ENCODE measurements at places on chromosomes 7 and 10.

- no peak for DNase-seq
These were observed 6.5 kb upstream of the TSPAN14 start for GRCh38 chr10:80447436-80448190.

DNA sequence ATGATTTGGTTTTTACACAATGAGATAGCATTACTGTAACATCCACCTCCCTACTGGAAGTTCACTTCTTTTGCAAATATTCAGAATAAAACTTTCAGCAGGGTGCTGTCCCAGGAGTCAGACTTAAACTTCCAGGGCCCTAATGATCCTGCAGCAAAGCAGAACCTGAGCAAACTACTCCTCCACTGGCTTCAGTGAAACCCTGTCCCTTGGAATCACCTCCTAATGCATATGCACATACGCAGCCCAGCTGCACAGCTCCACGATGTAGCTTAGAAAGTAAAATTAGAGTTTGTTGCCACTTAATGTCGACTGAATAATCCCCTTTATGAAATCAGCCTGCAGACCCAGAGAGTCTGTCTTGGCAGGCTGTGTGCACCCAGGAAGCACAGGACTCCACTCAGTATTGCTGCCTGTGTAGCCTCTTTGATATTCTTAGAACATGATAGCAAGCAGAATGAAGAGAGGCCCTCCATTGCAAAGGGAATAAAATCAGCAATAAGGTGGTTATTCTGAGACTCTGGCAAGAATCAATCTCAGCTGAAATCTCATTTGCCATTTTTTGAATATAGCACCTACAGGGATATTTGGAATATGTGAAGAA is 1.6 kb downstream of the NPSR1 start:
- DNase-seq: no peak

DNA sequence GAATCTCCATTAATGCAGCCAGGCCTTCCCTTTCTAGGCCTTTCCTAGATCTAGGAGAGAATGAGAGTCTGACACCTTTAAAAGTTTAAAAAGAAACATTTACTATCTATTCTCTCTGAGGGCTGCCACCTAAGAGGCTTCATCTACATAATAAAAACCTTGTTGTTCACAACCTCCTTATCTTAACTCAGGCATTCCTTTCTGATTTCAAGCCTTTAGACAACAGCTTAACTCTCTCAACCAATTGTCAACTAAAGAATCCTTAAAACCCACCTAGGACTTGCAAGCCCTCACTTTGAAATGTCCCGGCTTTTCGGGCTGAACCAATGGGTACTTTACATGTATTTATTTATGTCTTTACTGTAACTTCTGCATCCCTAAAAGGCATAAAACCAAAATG is 64.3 kb upstream of the RET start:
- DNase-seq: no peak

- no peak for DNase-seq
These were observed 499.3 kb upstream of the FOXK1 start for GRCh38 chr7:4182605-4183300.

DNA sequence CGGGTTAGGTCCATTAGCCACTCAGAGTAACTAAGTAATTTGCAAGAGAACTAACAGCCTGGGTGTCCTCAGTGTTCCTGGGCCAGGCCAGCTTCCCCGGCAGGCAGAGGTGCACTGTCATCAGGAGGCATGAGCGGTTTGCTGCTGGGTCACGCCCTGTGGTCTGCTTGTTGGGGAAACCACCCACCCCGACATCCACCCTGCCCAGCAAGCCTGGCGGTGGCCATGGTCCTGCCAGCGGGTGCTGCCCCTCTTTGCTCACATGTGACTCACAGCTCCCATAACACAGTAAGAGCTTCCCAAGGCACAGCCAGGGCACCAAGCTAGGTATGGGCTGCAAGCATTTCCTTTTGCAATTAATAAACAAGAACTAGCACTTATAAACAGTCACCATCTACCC is 75.9 kb downstream of the RGS10 start:
- DNase-seq: peak; percentile 15

DNA sequence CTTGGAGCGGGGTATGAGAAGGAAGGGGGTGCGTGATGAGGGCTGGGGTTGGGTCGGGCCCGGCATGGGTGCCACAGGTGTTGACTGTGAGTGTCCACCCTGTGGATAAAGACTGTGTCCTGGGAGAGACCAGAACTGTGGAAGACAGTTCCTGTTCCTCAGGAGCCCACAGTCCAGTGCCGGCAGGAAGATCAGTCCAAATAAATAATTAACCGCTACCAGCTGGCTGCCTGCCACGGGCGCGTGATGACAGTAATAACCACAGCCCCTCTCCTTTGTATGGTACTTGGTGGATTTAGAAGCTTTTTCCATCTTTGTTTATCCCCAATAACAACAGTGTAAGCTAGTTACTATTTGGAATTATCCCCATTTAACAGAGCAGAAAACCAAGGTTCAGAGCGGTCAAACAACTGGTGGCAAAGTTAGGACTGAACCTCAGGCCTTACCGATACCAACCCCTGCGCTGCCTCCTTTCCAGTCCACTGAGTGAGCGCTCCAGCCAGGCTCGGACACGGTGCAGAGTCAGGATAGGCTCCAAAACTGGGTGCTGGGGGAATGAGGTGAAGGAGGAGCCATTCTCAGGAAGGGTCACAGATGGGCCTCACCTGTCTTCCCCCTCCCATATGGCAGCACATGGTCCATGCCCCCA is 5.1 kb downstream of the ZMIZ1 start:
- no peak for DNase-seq

- DNase-seq: no peak
These were observed 112.2 kb downstream of the LARP4B start for GRCh38 chr10:819326-819725.

DNA sequence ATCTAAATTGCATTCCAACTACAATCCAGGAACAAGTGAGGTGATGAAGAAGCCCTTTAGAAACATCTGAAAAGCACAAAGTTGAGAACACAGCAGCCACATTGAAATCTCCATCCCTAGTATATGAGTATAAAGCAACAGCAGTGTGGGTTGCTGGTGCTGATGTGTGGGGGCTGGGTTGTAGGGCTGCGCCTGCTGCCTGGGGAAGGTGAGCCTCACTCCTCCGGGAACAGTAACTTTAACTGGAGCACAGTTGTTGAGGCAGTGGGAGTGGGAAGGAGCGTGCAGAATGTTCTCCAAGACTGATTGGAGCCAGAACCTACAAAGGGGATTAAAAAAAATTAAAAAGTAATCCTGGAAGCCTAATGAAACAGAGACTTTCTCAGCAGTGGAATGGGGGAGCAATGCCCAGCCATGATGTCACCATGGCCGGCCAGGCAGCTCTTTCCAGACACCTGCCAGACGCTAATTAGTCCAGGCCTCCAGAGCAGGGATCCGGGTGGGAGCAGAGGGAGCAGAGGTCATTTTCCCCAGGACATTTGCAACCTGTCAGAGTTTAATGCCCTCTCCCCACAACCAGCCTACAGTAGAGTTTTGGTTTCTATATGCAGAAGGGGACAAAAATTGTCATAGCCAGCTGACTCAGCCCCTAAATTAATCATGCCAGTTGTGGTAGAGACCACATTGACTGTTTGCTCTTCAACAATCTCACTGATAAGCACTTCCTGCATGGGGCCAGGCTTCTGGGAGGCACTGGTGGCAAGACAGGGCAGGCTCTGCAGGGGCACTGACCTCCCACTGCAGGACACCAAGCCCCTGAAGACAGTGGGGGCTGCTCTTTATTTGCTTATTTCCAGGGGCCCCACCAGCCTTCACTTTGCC is 133.0 kb upstream of the ZNF32 start:
- peak; percentile 13 for DNase-seq

DNA sequence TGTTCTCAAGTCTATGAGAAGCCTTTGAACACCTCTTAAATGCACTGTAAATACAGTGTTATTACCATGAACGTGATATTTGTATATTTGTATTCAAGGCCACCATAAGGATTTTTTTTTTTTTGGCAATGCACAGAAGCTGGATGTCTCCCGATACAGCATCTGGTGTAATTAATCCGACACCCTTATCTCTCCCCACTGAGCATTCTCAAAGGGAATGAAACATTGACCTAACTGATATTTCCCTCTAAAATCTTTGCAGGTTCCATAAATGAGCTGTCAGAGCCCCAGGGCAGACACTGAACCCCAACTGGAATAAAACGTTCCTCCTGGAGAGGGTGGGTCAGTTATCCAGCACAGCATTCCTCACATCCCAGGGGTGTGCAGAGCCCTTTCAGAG is 316.6 kb downstream of the PAXIP1 start:
- DNase-seq: no peak

- no peak for DNase-seq
These were observed 115.1 kb downstream of the PRKCQ start for GRCh38 chr10:6464862-6465430.

DNA sequence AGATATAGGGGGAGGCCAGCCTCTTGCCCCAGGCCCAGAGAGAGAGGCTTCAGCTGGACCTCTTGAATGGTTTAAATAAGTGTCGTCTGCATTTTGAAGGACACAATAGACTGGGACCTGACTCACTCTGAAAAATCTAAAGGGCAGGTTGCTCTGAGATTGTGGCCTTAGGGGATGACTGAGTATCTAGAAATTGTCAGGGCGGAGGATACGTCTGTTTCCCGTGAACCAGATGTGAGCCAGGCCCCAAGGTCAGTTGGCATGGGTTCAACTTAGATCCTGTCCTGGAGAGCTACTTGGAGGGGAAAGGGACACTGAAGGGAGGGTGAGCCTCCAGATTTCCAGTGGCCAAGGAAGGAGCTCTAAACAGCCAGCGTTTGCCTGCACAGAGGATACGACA is 110.2 kb downstream of the CHN2 start:
- no peak for DNase-seq

DNA sequence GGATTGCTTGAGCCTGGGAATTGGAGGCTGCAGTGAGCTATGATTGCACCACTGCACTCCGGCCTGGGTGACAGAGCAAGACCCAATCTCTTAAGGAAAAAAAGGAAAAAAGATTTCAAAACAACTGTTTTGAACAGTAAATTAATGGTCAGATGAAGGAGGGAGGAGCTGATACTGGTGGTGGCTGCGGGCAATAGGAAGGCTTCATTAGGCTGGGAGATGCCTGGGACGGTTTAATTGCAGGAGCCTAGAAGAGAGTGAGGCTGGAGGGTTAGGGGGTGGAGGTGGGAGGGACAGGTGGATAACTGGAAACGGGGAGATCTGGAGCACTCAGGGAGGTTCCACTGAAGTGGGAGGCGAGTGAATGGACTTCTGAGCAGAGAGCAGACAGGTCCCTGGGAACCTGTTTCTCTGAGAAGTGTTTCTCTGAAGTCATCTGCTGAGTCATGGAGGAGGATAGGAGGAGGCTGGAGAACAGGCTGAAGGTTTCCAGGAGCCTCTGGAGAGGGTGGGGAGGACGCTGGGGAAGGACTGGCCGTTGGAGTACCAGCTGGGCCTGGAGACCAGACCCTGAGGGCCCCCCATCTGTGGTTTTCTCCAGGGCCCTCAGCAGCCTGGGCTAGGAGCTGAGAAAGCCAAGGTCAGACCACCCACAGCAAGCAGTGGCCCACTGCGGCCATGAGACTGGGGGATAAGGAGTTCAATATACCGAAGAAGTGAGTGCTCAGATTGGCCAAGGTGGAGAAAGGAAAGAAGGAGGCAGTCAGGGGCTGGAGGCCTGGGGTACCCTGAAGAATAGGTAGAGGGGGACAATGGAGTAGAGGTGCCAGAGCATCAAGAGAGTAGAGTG is 14.4 kb upstream of the YWHAG start:
- DNase-seq: no peak

DNA sequence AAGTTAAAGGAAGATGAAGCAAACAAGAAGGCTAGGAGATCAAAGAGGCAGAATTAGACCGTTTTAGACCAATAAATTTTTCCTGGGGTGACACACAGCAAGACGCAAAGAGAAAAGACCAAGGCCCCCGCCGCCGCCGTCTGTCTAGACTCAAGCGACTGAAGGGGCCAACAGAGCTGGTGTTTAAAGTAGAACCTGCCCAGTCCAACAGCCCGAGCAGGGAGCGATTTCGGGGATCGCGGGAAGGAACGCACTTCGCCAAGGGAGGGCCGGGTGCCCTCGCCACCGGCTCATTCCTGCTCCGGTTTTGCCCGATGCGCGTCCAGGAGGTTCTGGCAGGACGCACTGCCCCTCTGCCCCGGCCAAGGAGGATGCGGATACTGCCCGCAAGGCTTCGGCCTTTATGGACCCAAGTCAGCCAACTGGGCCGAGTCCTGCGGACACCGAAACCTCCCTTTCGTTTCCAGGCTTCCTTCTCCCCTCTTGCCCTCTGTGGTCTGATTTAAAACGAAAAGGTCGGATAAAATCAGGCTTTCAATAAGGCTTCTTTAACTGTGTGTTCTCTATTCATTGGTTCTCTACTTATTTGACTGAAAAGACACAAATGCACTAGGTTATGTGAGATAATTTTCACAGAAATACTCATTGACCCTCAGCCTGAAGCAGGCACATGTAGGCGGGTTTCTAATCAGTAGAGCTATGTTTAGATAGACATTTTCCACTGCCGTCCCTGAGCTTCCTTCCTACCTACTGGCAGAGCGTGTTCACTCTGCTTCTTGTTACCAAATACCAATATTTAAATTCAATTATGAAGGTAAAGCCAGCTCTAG is 2.2 kb upstream of the HOXA7 start:
- DNase-seq: no peak

GRCh38 chr10:58448121-58448935 is 63.1 kb downstream of the TFAM start:
- no peak for DNase-seq

DNA sequence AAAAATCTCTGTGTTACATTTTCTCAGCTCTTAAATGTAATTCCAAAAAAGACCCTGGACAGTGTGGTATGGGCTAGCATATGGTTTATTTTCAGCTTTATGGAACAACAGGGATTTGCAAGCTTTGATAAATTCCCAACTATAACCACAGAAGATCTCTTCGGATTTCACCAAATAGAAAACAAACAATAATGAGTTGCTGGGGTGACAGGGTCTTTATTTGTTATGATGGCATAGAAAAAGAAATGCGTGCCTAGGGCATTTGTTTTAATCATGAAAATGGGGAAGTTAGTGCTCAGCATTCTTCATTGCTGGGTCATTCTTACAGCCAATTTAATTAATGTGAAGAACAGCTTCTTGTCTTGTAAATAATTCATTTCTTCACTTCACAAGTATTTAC is 139.0 kb downstream of the LRRN3 start:
- DNase-seq: no peak

GRCh38 chr7:44472843-44473242 is 17.6 kb downstream of the NUDCD3 start:
- no peak for DNase-seq

- DNase-seq: no peak
These were observed 88.7 kb upstream of the MYL10 start for GRCh38 chr7:101717628-101718357.

DNA sequence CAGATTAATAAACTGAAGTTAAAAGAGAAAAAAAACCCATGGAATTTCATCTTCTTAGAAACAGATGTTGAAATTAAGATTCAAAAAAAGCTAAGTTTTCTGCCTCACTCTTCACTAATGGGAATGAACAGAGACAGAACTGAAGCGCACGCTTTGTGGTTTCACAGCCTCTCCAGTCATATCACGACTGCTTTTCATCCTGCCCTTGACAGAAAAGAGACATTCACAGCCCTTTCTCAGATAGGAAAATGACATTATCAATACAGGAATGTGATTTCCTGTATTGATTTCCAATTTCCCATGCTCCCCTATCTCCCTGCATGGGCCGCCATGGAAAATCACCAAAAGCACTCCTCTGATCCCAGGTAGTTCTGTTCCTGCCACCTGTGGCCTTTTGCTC is 108.2 kb downstream of the PFKFB3 start:
- DNase-seq: no peak

- no peak for DNase-seq
These were observed 27.8 kb downstream of the DCLRE1C start for GRCh38 chr10:14926061-14926470.
